Sigmoid colon (tissue), 7 donors: ENCODE measurements at places on chromosomes 2 and 18. TPM values are rescaled to one million over a fixed set of nuclear protein-coding genes. Genes with fewer than 3 reads are reported as not detected.

The ARHGAP28 gene
- 9.1 TPM for total RNA-seq

The CRYGB gene
- total RNA-seq = not detected

The BOLL gene
- total RNA-seq = not detected

The SPOPL gene
- total RNA-seq = 29.1 TPM

The CFAP65 gene
- total RNA-seq = not detected

The ALK gene
- 1.1 TPM for total RNA-seq

The THUMPD2 gene
- 12.7 TPM for total RNA-seq

The ERBB4 gene
- total RNA-seq = 0.14 TPM

The MYO5B gene
- 0.82 TPM for total RNA-seq

The PNKD gene
- 46.8 TPM for total RNA-seq

The LBX2 gene
- total RNA-seq = not detected

The PCGF1 gene
- 8.9 TPM for total RNA-seq

The RUFY4 gene
- total RNA-seq = 0.55 TPM

The HRH4 gene
- not detected for total RNA-seq

The PAX8 gene
- 0.41 TPM for total RNA-seq

The CCT7 gene
- 184 TPM for total RNA-seq

The CRYGD gene
- not detected for total RNA-seq

The NT5DC4 gene
- total RNA-seq = not detected

The ANKRD30B gene
- total RNA-seq = not detected

The PRKAG3 gene
- total RNA-seq = not detected

The UPP2 gene
- total RNA-seq = not detected

The CDKL4 gene
- 0.54 TPM for total RNA-seq

The RASGRP3 gene
- total RNA-seq = 9.2 TPM

The SCN2A gene
- 0.83 TPM for total RNA-seq

The TRPM8 gene
- not detected for total RNA-seq

The LYPD1 gene
- 8.0 TPM for total RNA-seq

The ZNF2 gene
- 3.1 TPM for total RNA-seq

The TDRD15 gene
- not detected for total RNA-seq

The TMEM200C gene
- total RNA-seq = 0.66 TPM

The CFAP221 gene
- total RNA-seq = not detected

The ARHGAP15 gene
- 11.1 TPM for total RNA-seq

The TMEM178A gene
- 1.1 TPM for total RNA-seq

The LYPD6B gene
- total RNA-seq = not detected

The CNTNAP5 gene
- 1.5 TPM for total RNA-seq

The GPR75 gene
- total RNA-seq = 6.4 TPM

The PMAIP1 gene
- 0.99 TPM for total RNA-seq

The BMP10 gene
- not detected for total RNA-seq

The AKAIN1 gene
- total RNA-seq = not detected

The CDH2 gene
- total RNA-seq = 6.2 TPM

The CNGA3 gene
- 3.6 TPM for total RNA-seq

The KYNU gene
- total RNA-seq = 2.3 TPM

The TMEM17 gene
- 2.5 TPM for total RNA-seq

The CHRND gene
- total RNA-seq = not detected

The LYG1 gene
- total RNA-seq = 0.71 TPM

The ADD2 gene
- total RNA-seq = 1.3 TPM

The RAB10 gene
- total RNA-seq = 92.0 TPM

The LAMA3 gene
- 10.3 TPM for total RNA-seq

The SCN3A gene
- 2.1 TPM for total RNA-seq

The PKDCC gene
- total RNA-seq = 64.8 TPM

The TEX51 gene
- total RNA-seq = not detected

The VAPA gene
- total RNA-seq = 318 TPM

The LOXHD1 gene
- total RNA-seq = 0.28 TPM

The TSPYL6 gene
- not detected for total RNA-seq

The TPO gene
- total RNA-seq = 2.1 TPM

The IFT172 gene
- 25.7 TPM for total RNA-seq

The LNPK gene
- 34.9 TPM for total RNA-seq

The CAPN13 gene
- not detected for total RNA-seq

The CNPPD1 gene
- total RNA-seq = 38.5 TPM

The SIX3 gene
- not detected for total RNA-seq
